Activated T-helper 1 cell treated with anti-CD3 and anti-CD28 coated beads, Interleukin-2, amount 50 U/mL, for 16 hours (primary cell): ENCODE measurements at places on chromosomes 4 and X.

DNA sequence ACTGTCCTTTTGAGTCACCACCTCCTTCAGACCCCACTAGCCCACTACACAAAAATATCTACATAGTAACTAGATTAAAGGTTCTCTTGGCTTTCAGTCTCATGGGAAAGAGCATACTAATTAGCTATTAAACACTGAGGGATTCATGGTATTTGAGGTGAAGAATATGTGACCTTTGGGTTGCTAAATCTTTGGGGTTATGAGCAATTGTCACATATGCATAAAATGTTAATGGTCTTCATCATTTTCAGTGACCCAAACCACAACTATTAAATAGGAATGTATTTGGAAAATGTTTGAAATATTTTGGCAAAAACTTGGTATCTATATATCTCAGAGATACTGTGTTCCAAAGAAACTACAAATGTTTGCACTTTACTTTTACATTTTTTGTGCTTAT lies 365.1 kb downstream of the MAGEB5 start:
- DNase-seq, result no peak

GRCh38 chrX:73069365-73070035 lies 9.8 kb downstream of the PABPC1L2A start:
- no peak for DNase-seq

GRCh38 chr4:159983082-159983481 lies 880.2 kb downstream of the RAPGEF2 start:
- DNase-seq, result no peak

DNA sequence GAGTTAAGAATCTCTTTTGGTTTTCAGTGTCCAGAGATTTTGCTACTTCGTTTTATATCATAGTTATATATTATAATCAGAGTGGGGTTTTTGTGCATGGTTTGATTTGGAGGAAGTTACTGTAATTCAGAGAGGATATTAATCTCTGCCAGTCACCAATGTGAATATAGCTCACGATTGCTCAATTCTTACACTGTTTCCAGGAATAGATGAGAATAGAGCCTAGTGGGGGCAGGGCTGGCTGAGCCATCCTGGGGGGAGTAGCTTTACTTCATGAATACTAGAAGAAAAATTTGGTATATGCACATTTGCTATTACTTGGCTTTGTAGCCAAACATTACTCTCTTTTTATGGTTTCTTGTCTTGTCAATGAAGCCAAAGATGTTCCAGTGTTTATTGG lies 60.9 kb upstream of the TRPC3 start:
- no peak for DNase-seq

- DNase-seq, result no peak
These were observed 103.5 kb downstream of the CLNK start for GRCh38 chr4:10581022-10581421.

DNA sequence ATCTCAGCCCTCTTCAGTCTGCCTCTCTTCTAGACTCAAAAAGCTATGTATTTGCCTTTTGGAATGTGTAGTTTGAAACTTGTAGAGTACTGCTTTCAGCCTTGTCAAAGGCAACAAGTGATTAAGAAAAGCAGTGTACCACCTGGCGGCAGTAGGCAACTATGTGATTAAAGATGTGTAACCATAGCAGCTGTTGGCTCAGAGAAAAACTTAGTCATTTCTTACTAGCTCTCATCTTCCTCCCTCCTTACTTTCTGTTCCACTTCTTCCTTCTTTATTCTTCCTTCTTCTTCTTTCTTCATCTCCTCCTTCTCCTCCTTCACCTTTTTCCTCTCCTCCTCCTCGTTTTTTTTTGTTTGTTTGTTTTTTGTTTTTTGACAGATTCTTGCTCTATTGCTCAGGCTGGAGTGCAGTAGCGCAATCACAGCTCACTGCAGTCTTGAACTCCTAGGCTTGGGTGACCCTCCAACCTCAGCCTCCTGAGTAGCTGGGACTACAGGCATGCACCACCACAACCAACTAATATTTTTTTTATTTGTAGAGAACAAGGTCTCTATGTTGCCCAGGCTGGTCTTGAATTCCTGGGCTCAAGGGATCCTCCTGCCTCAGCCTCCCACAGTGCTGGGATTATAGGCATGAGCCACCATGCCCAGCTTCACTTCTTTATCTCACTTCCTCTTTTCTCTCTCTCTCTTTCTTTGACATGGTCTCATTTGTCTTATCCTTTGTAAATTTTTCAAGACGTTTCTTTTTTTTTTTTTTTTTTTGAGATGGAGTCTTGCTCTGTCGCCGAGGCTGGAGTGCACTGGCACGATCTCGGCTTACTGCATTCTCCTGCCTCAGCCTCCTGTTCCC lies 32.6 kb downstream of the ABHD18 start:
- no peak for DNase-seq

- no peak for DNase-seq
These were observed 240.5 kb downstream of the CFAP47 start for GRCh38 chrX:36160081-36160480.

DNA sequence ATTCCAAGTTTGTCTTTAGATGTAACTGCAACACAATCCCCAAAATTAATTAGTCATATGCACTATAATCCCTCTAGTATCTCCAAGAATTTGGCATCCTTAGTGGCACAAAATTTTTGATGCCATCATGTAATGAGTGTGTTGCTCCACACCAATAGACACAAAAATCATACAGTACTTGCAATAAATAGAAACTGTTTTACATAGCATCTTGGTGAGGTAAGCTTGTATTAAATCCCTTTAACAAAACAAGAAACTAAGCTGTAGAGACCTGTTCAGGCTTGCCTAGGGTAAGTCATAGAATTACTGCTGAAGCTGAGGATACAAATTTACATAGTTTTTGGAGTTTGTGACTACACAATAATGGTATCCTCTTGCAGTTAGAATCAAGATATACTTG lies 64.5 kb upstream of the PRSS12 start:
- DNase-seq, result no peak

DNA sequence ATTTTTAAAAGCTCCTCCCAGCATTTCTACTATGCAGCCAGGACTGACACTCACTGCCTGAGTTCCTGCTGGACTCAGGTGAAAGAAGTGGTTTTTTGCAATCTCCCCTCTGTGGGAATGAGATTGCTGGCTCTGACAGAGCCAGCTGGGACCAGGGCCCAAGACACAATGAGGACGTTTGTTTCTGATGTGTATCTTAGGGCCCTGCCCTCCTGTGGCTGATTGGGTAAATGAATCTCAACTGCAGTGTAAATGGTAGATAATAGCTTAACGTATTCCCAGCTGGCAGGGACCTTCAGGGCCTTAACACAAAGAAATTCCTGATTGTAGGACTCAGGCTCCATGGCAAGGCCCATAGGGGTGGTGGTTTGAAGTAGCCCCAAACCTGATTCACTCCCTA lies 85.8 kb upstream of the PRPS1 start:
- DNase-seq, result no peak

DNA sequence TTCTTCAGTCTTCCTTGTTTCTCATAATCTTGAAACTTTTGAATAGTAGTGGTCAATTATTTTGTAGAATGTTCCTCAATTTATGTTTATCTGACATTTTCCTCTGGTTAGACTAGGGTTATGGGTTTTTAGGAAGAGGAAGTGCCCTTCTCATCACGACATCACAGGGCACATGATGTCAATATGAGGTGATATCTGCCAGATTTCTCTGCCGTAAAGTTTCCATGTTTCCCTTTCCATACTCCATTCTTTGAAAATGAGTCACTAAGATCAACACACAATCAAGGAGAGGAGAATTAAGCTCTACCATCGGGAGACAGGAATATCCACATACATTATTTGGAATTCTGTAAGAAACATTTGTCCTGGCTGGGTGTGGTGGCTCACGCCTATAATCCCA lies 28.4 kb downstream of the RP2 start:
- DNase-seq, result no peak

DNA sequence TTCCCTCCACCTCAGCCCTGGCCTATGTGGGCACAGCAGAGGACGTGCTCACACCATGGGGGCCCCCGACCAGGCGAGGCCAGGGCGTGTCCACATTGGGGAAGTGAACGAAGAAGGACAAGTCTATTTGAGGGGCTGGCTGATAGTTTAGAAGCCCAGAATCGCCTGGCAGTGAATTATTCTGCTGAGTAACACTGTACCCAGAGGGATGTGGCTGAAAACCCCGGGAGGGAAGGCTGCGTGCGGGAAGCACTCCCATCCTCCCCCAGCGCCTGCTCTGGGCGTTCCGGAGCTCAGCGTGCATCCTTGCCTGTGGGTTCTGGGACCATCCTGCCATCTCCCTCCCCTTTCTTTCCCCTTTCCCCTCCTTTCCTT lies 66.6 kb downstream of the TRMT44 start:
- no peak for DNase-seq

DNA sequence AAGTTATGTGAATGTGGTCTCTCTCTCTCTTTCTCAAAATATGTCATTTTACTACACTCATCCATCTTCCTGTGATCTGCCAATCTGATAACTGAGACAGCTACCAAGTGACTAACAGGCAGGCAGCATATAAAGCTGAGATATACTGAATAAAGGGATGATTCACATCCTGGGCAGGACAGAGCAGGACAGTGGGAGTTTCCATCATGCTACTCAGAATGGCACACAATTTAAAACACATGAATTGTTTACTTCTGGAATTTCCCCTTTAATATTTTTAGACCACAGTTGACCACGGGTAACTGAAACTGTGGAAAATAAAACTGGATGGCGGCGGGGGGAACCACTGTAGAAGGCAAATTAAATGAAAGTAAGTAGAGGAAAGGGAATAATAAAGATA lies 58.6 kb upstream of the DCTD start:
- DNase-seq, result no peak

GRCh38 chrX:128518508-128518907 lies 466.3 kb upstream of the ACTRT1 start:
- DNase-seq, result no peak

DNA sequence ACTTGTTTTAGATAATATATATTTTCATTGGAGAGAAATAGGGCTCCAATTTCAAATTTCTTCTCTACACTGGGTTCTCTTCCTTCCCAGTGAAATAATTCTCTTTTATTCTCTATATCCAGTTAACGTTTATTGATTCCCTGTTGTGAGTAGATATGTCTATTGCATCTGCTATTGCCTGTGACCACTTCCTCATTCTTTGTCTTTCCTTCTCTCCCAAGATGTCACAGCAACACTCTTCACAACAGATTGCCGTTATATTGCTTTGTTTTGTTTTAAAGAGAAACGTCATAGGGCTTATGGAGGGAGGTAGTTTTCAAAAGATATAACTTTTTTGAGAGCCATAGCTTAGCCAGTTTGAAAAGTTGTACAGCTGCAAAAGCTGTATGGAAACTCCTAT lies 343.8 kb downstream of the ARHGAP24 start:
- no peak for DNase-seq
